ENCODE measurements at places on chromosomes 1 and 21. TPM values are rescaled to one million over a fixed set of nuclear protein-coding genes. Genes with fewer than 3 reads are reported as not detected.

GRCh38 chr1:56584910-56585528, 5.7 kb upstream of the PLPP3 start:
- DNase-seq = no peak

Gene SH2D1B
- total RNA-seq = 19.5 TPM

DNA sequence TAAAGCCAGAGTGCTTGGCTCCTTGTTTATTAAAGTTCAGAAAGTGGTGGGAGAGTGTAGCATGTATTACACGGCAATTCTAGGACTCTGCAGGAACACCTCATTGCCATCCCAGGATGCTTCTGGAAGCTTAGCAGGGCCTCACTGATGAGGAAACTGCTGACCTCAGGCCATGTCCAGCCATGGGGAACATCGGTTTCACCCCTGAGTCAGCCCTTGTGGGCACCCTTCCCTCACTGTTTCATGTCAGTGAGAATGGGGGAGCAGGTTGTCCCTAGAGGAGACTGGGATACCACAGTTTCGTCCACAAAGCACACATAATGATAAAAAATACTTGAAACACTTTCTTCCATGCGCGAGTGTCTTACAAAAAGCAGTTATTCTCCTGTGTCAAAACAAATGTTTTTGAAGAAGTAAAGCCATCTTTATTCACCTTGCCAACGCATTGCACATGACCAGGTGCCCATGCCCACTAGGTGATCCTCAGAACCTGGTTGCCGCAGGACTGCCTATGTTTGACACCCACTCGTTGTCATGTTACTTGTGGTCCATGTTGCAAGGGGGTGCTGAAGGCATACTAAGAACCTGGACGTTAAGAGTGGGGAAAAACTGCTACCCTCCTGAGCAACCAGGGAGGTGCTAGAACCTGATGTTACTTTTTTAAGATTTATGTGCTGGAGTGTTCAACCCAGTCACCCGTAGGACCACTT, 41.2 kb upstream of the TTC22 start:
- DNase-seq = no peak

Gene GJA5
- not detected for total RNA-seq

- no peak for DNase-seq
Measured at GRCh38 chr1:29441916-29442668, 205.8 kb downstream of the PTPRU start.

Gene S100A2
- total RNA-seq = 0.48 TPM

Gene SLC37A1
- total RNA-seq = 22.5 TPM

Data from natural killer cell treated with Interleukin-12 subunit alpha and Interleukin-12 subunit beta and Interleukin-15 and Interleukin-18, amount 100 ng/mL, for 72 hours (primary cell).